ENCODE measurements at places on chromosomes 13 and 19.

DNA sequence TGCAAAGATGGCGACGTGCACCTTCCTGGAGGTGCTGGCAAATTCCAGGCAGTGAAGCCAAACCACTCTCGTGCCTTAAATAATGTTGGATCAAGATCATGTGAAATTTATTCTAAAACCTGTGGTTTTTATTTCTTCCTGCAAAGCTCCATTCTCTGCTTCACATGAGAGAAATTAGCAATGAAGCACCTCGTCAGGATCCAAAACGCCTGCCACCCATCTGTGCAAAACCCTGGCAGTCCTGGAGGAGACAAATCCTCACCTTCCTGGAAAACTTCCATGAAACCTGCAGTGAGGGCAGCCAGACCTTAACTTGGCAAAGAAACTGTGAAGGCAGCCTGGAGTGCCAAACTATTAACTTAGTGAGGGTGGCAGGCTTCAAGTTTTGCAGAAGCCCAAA lies 47.6 kb downstream of the CHST8 start:
- no peak for DNase-seq

DNA sequence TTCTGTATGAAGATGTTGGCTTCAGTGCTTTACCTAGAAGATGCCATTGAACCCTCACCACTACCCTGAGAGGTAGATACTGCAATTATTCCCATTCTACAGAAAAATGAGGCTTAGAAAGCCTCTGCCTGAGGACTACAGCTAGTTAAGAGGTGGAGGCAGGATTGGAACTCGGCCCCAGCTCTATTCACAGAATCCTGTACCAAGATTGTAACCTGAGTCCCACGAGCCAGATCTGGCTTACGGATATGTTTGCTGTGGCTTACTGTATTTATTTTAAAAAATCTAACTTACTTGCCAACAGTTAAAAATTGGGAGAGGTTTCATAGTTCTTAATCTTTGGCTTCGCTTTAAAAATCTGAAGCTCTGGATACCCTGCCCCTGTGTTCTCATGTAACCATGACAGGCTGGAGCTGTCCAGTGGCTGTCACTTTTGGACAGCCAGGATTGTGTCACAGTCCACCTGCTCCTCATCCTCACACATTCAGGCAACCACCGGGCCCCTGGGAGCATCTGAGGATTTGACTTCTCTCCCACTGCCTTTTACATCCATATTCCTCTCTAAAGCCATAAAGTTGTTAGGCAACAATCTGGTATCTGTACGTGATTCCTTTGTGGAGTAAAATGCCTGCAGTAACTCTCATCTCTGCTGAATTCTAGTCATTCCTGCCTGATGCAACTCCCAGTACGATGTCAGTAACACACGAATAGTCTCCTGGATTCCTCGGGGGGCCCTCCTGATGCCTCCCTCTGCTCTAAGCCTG lies 160.8 kb upstream of the SERP2 start:
- DNase-seq = peak; percentile 74

DNA sequence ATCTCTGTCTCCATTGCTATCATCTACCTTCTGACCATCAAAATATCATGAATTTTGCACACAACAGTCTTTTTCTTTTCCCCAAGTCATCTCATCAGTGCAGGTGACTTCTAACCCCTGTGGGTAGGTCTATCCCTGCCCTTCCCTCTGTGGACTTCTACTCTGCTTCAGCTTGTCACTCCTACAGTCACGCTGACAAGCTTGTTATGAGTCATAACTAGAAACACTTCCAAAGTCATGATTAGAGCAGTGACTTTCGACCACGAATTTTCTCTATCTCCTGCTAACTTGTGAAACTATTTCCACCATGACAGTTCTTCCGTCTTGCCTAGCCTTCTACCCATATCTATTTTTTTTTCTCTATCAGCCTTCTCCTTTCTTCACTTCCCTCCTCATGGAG lies 343.7 kb upstream of the ARGLU1 start:
- peak; percentile 5 for DNase-seq

DNA sequence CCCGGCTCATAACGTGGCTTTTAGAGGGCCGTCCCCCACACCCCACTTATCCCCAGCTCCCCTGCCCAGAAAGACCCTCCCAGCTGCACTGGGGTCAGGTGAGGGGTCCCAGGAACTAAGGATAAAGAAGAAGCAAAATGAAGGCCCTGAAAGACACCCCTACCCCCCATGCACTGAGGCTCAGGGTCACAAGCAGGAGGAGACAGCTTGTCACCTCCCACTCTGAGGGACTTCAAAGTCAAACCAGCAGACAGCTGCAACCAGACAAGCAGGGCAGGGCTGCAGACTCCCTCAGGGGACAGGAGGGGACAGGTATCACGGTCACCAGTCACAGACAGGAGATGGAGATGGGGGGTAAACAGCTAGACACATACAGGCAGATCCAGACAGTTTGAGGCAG lies 6.1 kb upstream of the NANOS3 start:
- no peak for DNase-seq

- DNase-seq = no peak
These were observed 40.5 kb upstream of the CNMD start for GRCh38 chr13:52780092-52780491.

DNA sequence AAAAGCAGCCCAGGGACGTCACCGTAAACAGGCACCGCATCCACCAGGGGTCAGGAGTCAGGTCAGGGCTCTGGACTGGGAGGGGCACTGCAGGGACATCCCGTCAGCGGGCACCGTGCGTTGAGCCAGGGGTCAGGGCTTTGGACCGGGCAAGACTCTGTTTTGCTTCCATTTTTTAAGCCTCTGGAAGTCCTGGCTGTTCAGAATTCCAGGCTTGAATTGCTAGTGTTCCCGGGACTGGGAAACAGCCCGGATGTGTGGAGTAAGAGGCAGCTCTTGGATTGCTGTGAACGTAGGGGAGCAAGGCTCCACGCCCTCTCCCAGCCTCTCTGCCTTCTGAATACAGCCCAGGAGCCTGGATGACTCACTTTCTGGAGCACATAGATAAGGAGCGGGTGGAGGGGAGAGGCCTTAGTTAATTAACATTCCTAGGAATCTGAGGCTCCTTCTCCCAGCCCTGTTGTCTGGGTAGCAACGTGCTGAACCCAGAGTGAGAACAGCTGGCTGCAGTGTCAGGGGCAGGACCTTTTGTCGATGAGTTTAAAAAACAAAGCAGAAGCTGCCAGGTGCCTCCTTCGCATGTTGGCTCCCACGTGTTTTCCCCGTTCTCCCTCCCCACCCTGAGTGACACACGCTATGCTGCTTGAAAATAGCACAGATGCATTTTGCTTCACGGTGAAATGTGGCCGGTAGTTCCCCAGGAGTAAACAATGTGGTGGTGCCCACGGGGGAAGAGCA lies 21.9 kb downstream of the ATP11A start:
- DNase-seq = peak; percentile 98

- peak; percentile 79 for DNase-seq
These were observed 64.2 kb upstream of the GTF2F2 start for GRCh38 chr13:45055902-45056648.

- DNase-seq = no peak
These were observed 361.0 kb downstream of the FGF14 start for GRCh38 chr13:102040812-102041211.

- DNase-seq = no peak
These were observed 196.7 kb downstream of the TBC1D4 start for GRCh38 chr13:75285310-75285709.

DNA sequence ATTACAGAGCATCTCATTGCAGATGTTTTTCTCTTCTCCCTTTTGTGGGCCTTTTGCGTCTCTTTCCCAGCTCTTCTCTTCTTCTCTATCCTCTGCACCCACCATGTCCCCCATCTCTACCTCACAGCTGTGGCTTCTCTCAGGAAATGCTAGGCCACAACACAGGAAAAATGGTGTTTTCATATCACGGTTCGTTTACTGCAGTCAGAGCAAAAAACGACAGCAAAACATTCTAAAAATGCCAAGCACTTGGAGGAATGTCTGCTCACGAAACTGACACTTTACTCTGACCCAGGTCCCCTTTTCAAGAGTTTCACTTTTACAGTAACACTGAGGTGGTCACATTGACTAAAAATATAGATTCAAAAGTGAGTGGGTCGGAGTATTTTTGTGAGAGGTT lies 152.2 kb downstream of the DCT start:
- peak; percentile 57 for DNase-seq

DNA sequence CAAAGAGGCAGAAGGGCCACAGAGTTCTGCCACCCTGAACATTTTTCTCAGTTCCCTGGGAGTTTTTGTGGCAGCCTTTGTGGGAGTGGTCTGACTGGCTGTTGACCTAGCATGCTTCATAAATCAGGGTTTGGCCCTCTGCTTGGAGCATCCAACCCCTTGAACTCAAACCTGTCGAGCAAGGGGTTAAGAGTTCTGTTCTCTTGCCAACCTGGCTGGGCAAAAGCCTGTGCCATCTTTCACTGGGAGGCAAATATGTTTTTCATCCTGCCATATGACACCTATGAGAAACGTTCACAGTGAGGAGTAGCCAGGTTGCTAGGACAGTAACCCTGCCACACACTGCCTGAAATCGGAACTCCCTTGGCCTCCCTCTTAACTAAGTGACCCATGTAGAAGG lies 7.7 kb upstream of the TEX26 start:
- DNase-seq = no peak

DNA sequence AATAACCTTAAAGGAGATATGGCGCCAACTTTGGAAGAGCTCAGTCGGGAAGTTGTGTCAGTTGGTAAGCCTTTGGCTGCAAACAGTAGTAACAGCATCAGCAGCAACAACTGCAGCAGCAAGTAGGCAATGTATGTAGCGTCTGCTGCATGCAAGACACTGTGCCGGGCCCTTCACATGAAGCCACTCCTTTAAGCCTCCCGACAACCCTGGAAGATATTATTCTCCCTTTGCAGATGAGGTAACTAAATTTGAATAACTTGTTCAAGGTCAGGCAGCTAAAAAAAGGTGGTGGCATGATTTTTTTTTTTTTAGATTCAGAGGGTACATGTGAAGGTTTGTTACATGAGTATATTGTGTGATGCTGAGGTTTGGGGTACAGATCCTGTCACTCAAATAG lies 19.7 kb downstream of the SIPA1L3 start:
- no peak for DNase-seq

- no peak for DNase-seq
These were observed 72.5 kb downstream of the FREM2 start for GRCh38 chr13:38759390-38759789.

- DNase-seq = no peak
These were observed 45.8 kb downstream of the TNFSF13B start for GRCh38 chr13:108315273-108315672.

GRCh38 chr19:28641395-28641794 lies 571.6 kb downstream of the UQCRFS1 start:
- no peak for DNase-seq

Data from fibroblast of skin of right biceps (primary cell).